Right cardiac atrium (tissue), 5 donors: ENCODE measurements at places on chromosomes 5 and 9. TPM values are rescaled to one million over a fixed set of nuclear protein-coding genes. Genes with fewer than 3 reads are reported as not detected.

DNA sequence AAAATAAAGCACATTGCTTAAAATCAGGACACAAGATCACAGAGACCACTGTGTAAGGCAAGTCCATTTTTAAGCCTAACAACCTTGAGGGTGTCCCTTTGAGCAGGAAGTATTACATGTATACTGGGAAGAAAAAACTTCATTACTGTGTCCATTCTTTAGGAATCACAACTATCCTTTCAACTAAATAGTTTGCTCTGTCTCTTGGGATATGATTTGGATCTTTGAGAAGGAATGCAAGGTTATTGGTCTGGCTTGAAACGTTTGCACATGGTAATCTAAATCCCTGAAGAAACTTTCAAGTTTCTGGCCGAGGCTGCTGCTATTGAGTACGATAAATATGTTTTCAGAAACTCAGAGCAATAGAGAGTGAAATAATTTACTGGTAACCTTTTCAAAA is 923.0 kb upstream of the SEMA6A start:
- DNase-seq, result no peak

GRCh38 chr9:129885018-129885669 is 49.9 kb downstream of the USP20 start:
- DNase-seq, result peak; percentile 80

DNA sequence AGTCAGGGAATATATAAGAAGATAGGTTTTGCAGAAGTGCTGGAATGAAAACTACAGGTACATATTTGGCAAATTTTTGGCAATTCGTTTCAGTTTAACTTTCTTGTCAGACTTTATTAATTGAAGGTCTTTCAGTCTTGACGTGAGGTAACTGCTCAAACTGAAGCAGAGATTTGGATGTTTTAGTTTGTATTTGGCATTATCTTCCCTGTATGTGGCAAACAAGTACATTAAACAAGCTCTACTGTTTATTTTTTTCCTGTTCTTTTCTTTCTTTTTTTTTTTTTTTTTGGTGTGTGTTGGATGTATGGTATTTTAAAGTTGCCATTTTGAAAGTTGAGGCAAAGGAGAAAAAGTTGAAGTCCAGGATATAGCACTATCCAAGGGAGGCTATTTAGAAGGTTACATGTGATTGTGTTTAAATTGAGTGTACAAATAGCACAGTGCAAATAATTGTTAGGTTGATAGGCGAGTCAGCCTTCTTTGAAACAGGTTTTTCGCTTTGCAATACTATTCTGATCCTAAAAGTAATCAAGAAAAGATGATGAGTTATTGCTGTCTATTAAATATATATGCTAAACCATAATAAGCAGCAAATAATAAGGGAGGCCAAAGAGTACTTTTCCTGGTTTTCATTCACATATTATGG is 2.2 kb downstream of the PBX3 start:
- no peak for DNase-seq

DNA sequence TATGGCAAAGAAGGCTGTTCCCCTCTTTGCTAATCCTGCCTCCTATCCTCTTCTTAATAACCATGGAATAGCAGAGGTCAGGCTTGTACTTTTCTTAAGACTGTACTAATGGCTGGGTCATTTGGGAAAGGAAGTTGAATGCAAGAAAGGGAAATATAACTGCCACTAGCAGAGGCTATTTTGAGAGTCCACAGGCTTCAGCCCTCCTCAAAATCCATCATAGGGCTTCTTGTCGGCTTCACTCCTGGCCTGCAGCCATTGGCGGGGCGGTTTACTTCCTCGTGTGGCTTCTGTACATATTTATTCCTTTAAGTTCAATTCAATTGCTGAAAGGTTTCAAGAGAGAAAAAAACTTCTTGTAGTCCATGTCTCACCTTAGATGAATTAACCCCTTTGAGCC is 2.8 kb upstream of the PARP8 start:
- peak; percentile 74 for DNase-seq

DNA sequence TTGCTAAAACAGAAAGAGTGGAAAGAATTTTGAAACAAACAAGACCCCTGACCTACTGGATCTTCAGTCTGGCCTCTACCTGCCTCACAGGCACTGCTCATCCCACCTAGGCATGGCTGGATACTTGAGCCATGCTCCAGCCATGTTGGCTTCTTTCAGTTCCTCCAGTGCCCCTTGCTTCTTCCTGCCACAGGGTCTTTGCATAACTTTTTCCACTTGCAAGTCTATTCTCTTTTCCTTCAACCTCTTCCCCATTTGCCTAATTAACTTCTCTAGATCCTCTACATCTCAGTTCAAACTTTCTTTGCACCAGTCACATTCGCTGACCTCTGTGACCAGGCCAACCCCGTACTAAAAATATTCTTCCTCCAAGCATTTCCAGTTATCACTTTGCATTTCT is 50.4 kb downstream of the STARD4 start:
- no peak for DNase-seq

- peak; percentile 72 for DNase-seq
Measured at GRCh38 chr5:178236679-178237078, 4.1 kb upstream of the PHYKPL start.

- no peak for DNase-seq
Measured at GRCh38 chr9:127149463-127150390, 27.3 kb upstream of the ANGPTL2 start.

GRCh38 chr5:74355041-74355824 is 285.3 kb downstream of the ENC1 start:
- DNase-seq, result no peak

DNA sequence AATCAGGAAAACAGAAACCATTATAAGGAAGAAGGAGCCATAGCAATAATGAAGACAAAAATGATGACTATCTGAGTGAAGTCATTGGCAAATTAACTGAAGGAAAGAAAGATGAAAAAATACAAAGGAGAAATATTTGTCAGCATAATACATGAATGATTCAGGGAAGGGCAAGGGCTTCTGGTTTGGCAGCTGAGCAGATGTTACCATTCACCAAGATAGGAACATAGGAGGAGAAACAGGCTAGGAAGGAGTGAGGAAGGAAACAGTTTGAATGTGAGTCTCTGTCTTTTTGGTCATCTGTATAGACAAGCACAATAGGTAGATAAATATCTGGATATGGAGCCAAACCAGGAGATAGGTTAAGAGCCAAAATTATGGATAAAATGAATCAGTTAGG is 296.0 kb downstream of the ISL1 start:
- DNase-seq, result no peak

DNA sequence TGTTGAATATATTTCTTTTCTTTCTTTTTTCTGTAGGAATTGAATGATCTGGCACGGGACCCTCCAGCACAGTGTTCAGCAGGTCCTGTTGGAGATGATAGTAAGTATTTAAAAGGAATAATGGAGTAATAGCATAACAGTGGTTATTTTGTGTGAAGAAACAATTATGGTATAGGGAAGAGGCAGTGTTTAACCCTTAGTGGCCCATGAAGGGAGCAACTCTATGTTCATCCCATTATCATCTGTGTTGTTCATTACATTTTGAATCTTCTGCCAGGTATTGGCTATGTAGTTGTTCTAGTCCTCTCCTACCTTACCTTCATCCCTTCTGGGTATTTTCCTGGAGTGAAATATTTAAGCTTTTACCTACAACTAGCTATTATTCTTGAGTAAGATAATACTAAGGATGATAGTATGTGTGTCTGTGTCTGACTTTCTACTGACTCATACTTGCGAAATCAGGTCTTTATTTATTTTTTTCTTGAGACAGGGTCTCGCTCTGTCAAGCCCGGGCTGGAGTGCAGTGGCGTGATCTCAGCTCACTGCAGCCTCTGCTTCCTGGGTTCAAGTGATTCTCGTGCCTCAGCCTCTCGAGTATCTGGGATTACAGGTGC is 39.3 kb downstream of the UBE2D2 start:
- DNase-seq, result no peak

GRCh38 chr5:127290019-127290945 is at the start of gene MEGF10:
MEGF10 (plus strand) TSS chr5:127290796; CDS start chr5:127331309, 40,513 bp downstream.
- peak; percentile 73 for DNase-seq

GRCh38 chr5:172365948-172366608 is 82.5 kb upstream of the UBTD2 start:
- DNase-seq, result no peak

DNA sequence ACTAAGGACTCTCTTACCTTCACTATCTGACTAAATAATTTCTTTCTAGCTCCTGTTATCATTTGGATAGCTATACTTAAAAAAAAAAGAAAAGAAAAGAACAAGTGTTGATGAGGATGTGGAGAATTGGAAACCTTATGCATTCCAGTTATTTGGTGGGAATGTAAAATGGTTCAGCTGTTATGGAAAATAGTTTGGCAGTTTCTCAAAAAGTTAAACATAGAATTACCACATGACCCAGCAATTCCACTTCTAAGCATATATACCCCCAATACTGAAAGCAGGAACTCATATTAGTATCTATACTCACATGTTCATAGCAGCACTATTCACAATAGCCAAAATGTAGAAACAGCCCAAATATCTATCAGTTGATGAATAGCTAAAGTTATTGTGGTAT is 61.1 kb downstream of the GNA14 start:
- no peak for DNase-seq

GRCh38 chr5:35478856-35479682 is 138.6 kb upstream of the SPEF2 start:
- no peak for DNase-seq

DNA sequence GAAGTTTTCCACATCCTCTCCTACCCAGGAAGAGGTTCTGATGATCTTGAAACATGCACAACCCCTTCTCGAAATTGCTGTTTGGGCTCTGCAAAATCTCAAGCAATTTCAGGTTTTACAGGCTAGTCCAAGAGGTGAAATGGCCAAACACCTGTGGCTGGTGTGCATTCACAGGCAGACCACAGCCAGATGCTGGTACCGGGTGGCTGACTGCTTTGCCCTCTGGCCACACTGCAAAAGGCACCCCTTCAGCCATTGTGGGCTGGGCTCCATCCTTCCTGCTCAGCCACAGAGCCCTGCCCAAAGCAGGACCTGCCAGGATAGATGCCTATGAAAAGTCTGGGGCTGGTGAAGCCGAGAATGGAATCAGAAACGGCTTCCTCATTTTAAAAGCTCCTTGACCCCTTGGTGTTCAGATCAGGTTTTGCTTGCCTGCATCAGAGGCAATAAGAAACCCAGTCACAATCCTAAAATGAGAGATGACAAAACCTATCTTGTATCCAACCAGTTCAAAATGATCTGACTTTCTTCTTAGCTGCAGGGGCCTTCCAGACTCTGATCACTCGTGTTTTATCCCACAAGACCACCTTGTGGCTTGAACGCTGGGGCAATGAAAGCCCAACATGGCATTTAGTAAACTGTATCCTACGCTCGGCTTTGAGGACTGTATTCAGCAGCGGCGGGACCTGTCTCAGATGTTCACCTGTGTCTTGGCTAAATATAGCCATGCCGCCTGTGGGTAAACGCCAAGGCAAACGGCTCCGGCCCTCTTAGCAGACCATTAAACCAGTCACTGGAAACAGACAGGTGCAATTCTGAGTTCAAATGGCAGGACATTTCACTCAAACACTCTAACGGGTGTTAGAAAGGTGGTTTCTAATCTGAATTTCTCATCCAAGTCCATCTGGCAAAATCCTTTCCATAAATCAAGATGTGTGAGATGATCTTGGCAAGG is 49.6 kb downstream of the EPB41L4B start:
- DNase-seq, result no peak

- DNase-seq, result no peak
Measured at GRCh38 chr5:143985832-143986515, 174.0 kb downstream of the HMHB1 start.

- DNase-seq, result no peak
Measured at GRCh38 chr5:72855821-72856220, 39.4 kb downstream of the TNPO1 start.

DNA sequence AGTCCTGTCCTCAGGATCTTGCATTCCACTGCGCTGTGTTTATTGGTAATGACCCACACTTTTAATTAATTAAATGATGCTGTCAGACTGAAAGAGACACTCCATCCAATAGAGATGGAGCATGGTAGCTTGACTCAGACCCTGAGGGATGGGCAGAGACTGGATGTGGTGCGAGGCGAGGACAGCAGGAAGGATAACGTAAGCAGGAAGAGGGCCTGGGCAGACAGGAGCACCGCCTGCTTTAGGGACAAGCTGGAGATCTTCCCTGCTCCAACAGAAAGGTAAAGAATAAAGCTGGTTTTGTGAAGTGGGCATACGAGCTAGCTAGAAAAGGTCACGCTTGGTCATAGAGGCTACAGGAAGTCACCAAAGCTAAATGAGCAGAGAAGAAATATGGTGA is 3.6 kb upstream of the DOCK8 start:
- no peak for DNase-seq

DNA sequence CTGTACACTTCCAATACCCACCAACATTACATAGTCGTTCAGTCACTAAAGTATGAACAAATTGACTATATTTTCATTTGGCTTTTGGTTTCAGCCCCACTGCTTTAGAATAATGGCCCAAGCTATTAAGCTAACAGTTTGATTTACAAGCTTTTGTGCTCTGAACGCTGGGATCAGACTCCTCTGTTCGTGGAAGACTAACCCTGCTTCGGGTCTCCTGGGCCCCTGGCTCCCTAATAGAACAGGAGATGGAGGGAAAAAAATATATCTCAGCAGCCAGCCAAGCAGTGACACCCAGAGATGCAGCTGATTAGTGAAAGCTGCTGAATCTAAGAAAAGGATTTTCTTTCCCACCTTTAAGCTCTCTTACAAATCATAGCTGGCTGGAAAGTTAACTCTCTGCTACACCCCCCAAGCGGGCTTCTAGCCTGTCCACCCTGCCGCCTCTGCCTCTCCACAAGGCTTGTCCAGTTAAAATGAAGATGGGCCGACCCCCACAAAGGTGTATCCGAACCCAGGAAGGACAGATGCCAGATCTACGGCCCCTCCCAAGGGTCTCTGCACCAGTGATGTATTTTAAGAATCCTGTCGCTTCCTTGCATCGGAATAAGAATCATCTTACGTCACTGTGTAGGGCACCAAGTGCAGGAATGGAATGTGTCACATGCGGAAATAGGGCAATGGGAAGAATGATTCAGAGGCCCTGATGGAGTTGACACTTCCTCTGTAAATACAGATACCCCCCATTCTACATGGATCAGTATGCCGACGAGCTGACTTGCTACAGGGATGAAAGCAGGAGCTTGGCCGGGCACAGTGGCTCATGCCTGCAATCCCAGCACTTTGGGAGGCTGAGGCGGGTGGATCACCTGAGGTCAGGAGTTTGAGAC is 33.4 kb upstream of the BARHL1 start:
- DNase-seq, result no peak

C5 gene
- 1.9 TPM for total RNA-seq

VLDLR gene
- total RNA-seq, result 140 TPM

QRFP gene
- not detected for total RNA-seq

PKD2L2 gene
- total RNA-seq, result not detected

CCDC107 gene
- total RNA-seq, result 59.2 TPM

JAK2 gene
- 14.6 TPM for total RNA-seq

GDNF gene
- total RNA-seq, result 0.41 TPM

ENDOG gene
- total RNA-seq, result 42.9 TPM

PTGDS gene
- 5,038 TPM for total RNA-seq
